ENCODE measurements at places on chromosomes 1 and 21. TPM values are rescaled to one million over a fixed set of nuclear protein-coding genes. Genes with fewer than 3 reads are reported as not detected.

DNA sequence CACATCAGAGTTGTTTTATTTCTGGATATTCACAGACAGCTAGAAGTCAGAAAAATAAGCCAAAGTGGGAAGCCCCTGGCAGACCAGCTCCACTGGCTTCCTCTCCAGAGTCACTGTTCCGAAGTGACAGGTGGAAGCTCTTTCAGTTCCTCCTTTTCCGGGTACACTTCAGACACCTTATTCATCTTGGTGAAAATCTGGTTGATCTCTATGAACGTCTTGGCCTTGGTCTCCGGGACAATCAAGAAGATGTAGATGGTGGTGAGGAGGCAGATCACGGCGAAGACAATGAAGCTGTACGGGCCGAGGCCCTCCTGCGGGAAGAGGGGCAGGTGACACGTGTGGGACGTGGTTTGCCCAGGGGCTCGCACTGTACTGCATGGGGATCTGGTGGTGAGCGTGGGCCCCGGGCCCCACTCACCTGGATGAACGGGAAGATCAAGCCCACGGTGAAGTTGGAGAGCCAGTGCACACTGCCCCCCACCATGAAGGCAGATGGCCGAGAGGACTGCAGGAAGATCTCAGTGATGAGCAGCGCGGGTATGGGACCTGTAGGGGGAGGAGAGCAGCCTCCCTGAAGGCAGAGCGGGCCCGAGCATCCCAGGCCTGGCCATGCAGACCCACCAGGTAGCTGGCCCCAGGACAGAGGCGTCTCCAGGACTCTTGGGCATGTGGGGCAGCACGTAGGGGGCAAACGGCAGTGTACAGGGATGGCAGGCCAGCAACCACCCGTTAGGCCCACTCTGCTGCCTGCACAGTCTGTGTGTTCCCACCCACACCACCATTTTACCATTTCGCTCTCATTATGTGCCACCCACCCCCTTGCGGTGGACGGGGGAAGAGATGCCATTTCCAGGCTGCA, 11.5 kb upstream of the SLC2A7 start:
- no peak for DNase-seq

DNA sequence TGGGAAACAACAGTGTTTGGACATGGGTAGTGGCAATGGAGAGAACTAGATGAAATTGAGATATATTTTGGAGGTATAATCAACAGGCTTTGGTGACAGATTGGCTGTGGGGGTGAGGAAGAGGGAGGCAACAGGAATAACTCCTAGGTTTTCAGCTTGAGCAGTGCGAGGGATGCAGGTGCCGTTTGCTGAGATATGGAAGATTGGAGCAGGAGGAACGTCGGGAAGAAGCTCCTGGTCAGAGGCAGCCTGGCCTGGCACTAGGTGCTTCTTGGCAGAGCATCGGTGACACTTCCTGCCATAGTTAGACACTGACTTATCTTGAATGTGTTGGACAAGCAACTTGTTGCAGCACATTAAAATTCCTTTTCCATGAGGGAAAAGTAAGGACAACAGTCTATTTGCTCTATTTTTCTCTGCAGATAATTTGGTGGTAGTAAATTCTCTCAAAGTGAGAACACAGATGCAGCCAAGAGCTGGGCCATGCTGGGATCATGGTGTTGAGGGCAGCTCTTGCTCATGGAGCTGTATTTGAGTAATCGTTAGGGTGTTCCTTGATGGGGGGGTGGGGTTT, 21.5 kb upstream of the MYSM1 start:
- no peak for DNase-seq

DNA sequence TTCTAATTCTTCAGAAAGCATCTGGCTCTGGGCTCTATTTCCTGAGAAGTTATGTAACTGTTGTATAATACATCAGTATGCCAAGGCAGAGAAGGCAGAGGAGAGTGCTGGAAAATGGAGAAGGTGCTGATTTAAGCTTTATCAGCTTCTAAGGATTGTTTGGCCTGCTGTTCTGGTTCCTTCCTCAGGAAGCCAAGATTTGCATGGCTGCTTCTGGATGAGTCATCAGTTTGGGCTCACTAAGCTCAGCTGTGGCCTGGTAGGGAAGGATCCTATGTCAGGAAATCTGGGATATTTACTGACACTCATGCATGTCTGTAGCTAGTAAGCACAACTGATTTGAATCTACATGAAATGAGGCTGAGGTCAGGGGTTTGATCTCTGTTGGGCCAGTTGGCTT, 73.2 kb upstream of the ADGRL4 start:
- DNase-seq = no peak

- no peak for DNase-seq
Observed at GRCh38 chr1:235749755-235750300, 100.2 kb upstream of the GNG4 start.

GRHL3 gene
- not detected for total RNA-seq

DNA sequence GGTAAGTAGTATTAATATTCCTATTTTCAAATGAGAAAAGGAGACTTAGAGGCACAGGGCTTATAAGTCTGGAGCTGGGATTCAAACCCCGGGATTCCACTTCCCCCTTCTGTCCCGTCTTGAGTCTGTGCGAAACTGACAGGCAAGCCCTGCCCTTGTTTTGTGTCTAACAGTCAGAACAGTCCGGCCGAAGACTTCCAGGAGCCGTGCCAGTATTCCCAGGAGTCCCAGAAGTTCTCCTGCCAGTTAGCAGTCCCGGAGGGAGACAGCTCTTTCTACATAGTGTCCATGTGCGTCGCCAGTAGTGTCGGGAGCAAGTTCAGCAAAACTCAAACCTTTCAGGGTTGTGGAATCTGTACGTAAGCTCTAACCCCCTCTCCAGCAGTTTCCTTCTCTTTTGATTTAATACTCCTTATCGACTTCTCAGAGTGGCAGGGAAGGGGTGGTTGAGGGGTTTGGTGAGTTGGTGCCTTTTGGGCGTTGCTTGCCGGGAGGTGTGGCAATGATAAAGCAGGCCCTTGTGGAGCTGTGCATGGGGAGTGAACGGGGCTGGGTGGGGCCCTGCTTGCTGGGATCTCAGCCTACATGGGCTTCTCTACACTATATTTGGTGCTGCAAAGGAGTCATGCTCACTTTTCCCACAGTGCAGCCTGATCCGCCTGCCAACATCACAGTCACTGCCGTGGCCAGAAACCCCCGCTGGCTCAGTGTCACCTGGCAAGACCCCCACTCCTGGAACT, 29.4 kb downstream of the IL6R start:
- no peak for DNase-seq
